Mesendoderm (in vitro differentiated cells): ENCODE measurements at places on chromosomes 6 and 20.

GRCh38 chr20:3658716-3659491 lies 4.3 kb downstream of the GFRA4 start:
- no peaks in the 10 kb centered on the region for H3K27me3 ChIP-seq
- H3K4me3 ChIP-seq = no peak overlapping the region
- H3K27ac ChIP-seq = no peak overlapping the region
- DNase-seq = no peak
- H3K36me3 ChIP-seq = no peaks in the 10 kb centered on the region
- no peaks in the 10 kb centered on the region for H3K4me1 ChIP-seq

GRCh38 chr6:44778513-44778912 lies 391.0 kb downstream of the CDC5L start:
- no peak overlapping the region for H3K4me3 ChIP-seq
- DNase-seq = peak; percentile 40
- H3K4me1 ChIP-seq = no peaks in the 10 kb centered on the region
- H3K27me3 ChIP-seq = no peaks in the 10 kb centered on the region

DNA sequence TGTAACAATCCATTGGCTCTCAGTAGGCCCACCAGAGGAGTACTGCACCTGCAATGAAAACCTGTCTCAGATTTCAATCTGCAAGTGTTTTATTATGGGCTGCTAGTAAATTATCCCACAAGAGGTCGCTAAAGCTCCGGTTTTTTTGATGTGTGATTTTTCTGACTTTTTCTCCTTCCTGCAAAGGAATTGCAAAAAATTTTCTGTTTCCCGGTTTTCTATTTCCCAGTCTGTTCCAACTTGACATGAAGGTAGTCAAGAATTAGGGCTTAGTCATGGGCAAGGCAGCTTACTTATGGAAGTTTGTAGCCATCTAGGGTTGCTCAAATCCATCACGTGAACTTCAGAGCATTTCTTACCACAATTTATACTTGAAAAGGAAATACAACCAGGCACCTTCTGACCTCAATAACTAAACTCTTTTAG lies 38.5 kb upstream of the AHI1 start:
- H3K27me3 ChIP-seq = no peaks in the 10 kb centered on the region
- peaks cover 3% of the 10 kb centered on the region for H3K4me1 ChIP-seq
- no peaks in the 10 kb centered on the region for H3K36me3 ChIP-seq
- H3K4me3 ChIP-seq = no peak overlapping the region

GRCh38 chr20:25090492-25091429 lies 8.8 kb upstream of the VSX1 start:
- no peaks in the 10 kb centered on the region for H3K36me3 ChIP-seq
- no peak overlapping the region for H3K4me3 ChIP-seq
- H3K27me3 ChIP-seq = peaks cover 3% of the 10 kb centered on the region
- no peaks in the 10 kb centered on the region for H3K4me1 ChIP-seq
- no peak overlapping the region for H3K27ac ChIP-seq
- DNase-seq = no peak

- DNase-seq = no peak
- no peak overlapping the region for H3K27ac ChIP-seq
- no peaks in the 10 kb centered on the region for H3K36me3 ChIP-seq
- no peak overlapping the region for H3K4me3 ChIP-seq
Observed at GRCh38 chr6:47064274-47064673, 22.1 kb upstream of the ADGRF1 start.
